ENCODE measurements at places on chromosomes 16 and 17.

- no peak for DNase-seq
These were observed 11.3 kb downstream of the LMF1 start for GRCh38 chr16:959232-960040.

GRCh38 chr17:29136998-29137730 is 43.0 kb downstream of the MYO18A start:
- no peak for DNase-seq

DNA sequence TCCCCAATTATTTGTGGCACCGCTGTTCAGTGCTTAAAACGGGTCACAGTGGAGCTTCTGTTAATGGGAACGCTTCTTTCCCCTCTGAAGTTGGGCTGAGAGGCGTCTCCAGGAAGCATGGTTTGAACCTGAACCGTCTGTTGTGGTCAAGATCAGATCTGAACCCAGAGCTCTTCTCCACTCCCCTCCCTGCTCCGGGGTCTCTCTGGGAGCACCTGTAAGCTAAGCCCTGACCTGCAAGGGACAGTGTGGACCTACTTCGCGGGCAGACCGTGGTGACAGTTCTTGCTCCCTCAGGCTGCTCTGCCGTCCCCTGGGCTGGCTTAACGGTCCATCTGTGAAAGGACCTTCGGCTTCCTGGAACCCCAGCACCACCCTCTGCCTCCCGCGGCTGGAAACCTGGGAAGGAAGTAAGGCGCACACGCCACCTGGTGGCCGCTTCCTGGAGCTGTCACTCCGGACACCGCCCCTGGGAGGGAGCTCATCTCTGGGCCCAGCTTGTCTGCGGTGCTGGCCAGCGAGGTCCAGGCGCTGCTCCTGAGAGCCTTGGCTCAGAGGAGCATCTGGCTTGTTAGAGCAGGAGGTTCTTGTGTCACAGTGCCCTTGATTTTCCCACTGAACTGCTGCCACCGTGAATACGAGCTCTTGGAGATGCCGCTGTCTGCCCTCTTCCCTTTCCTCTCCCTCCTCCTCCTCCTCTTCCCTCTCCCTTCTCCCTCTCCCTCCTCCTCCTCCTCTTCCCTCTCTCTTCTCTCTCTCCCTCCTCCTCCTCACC is 518.5 kb upstream of the EEF2KMT start:
- DNase-seq: peak; percentile 66

- DNase-seq: no peak
These were observed 1.7 kb upstream of the ITGAE start for GRCh38 chr17:3802461-3803307.

- no peak for DNase-seq
These were observed 43.3 kb downstream of the BCAS3 start for GRCh38 chr17:60720763-60721531.

All from left cardiac atrium (tissue), 4 donors.